Stimulated activated CD4-positive, alpha-beta T cell treated with anti-CD3 and anti-CD28 coated beads, Interleukin-1b, Interleukin-23, amount 100 ng/mL, for 4 hours (primary cell): ENCODE measurements at places on chromosomes 5 and 9.

DNA sequence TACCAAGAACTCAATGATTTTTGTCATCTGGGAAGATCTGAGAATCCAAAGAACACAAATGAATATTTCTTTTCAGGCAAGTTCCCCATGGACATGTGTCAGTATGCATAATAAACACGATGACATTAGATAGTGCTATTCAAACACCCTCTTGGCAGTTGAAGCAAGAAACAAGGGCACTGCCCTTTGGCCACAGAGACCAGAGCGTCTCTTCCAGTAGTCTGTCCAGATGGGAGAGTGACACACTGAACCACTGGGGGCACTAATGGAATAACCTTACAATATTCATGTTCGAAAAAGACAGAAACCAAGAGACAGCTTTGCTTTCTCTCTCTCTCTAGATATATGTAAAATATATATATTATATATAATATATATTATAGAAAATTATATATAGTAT, 301.9 kb downstream of the CTNND2 start:
- DNase-seq = no peak

- DNase-seq = peak; percentile 53
Measured at GRCh38 chr9:133371261-133371711, 4.6 kb downstream of the SURF4 start.

DNA sequence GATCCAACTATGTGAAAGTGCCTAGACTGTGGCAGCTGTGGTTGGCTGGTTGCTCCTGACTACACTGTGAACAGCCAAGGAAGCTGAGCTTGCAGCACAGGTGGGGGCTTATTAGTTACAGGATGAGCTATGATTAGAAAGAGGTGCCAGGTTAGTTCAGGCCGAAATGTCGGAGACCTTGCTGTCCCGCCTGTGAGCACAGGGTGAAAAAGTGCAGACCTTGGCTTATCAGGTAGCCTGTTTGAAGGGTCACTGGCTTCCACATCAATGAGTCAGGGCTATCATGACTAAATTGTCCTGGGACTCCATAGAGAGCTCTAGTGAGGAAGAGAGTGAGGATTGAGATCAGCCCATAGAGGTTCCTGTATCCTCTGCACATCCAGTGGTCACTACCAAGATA, 114.3 kb upstream of the PLPPR1 start:
- DNase-seq = no peak

- DNase-seq = no peak
Measured at GRCh38 chr9:3028535-3028934, 184.6 kb upstream of the PUM3 start.

DNA sequence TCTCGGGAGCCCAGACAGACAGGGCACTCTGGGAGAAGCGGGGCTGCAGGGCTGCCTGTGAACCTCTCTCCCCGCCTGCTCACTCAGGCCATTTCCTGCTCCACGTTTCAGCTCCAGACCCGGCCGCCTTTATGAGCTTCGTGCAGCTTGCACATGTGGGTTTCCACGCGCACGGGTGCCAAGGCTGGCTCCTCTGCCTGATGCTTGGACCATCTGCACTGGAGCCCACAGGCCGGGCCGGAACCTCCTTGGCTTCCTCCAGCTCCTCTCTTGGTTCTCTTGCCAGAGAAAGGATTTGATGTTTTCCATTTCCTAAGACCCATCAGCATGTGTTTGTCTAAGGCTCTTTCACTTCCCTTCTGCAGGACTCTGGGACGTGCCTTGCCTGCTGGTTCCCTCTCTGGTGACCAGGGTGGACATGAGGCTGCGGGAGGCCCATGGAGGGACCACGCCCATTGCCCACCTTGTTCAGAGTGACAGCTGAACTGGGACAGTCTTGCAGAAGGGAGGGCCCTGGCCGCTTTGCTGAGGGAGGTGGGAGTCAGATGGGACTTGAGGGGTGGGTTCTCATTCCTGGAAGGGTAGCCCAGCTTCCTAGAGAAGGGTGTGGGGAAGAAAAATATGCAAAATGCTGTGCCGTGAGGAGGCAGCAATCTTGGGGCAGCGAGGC, 23.3 kb upstream of the COL5A1 start:
- no peak for DNase-seq

DNA sequence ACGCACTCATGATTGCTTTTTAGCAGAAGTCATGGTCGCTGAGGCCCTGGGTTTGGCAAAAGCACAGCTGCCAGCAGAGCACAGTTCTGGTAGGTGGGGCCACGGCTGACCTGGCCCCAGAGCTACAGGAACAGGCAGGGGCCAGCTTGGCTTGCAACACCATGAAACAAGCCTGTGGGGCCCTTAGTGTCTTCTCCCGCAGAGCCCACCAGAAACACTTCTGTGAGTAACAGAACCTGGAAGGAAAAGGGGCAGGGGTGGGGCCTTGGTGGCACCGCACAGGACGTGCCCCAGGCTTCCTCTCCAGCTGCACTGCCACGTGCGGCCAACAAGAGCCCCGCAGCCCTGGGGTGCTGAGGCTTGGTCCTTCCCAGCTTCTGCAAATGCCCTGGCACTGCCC, 4.8 kb downstream of the ASB6 start:
- DNase-seq = no peak

GRCh38 chr5:109373932-109374331, 35.8 kb downstream of the PJA2 start:
- DNase-seq = no peak
